ENCODE measurements at places on chromosomes 3 and 15.

GRCh38 chr3:2036076-2036475, 62.6 kb upstream of the CNTN4 start:
- DNase-seq: no peak

- DNase-seq: no peak
Measured at GRCh38 chr3:127488740-127489139, 101.8 kb downstream of the TPRA1 start.

DNA sequence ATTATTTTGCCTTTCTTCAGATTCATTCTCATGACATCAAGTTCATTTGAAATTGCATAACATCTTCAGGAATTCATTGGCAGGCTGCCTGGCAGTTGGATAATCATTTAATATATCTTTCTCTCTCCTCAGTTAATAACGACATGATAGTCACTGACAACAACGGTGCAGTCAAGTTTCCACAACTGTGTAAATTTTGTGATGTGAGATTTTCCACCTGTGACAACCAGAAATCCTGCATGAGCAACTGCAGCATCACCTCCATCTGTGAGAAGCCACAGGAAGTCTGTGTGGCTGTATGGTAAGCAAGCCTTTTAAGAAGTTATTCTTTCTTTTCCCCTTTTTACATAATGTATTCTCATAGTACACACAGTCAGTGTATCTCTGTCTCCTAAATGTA, 38.2 kb downstream of the TGFBR2 start:
- no peak for DNase-seq

GRCh38 chr15:51367322-51367976, 26.0 kb downstream of the GLDN start:
- no peak for DNase-seq

- DNase-seq: no peak
Measured at GRCh38 chr3:172627057-172627809, 83.6 kb downstream of the NCEH1 start.

GRCh38 chr3:69174871-69175737, 52.7 kb upstream of the LMOD3 start:
- no peak for DNase-seq

DNA sequence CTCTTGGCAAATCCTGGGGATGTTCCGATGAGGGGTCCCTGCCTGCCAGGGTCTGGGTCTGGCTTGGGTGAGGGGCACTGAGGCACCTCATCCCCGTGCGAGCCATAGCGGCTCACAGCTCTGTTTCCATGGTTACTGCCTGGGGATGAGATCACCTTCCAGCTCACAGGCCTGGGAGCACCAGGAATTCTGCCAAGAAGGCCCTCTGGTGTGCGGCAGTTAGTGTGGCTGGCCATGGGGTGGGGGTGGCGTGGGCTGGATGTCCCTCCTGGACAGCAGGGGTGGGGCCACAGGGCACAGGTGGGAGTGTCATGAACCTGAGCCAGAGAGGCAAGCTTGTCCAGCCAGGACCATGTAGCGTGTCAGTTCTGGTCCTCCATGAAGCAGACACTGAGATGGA, 22.1 kb upstream of the PRR23E start:
- peak; percentile 40 for DNase-seq

DNA sequence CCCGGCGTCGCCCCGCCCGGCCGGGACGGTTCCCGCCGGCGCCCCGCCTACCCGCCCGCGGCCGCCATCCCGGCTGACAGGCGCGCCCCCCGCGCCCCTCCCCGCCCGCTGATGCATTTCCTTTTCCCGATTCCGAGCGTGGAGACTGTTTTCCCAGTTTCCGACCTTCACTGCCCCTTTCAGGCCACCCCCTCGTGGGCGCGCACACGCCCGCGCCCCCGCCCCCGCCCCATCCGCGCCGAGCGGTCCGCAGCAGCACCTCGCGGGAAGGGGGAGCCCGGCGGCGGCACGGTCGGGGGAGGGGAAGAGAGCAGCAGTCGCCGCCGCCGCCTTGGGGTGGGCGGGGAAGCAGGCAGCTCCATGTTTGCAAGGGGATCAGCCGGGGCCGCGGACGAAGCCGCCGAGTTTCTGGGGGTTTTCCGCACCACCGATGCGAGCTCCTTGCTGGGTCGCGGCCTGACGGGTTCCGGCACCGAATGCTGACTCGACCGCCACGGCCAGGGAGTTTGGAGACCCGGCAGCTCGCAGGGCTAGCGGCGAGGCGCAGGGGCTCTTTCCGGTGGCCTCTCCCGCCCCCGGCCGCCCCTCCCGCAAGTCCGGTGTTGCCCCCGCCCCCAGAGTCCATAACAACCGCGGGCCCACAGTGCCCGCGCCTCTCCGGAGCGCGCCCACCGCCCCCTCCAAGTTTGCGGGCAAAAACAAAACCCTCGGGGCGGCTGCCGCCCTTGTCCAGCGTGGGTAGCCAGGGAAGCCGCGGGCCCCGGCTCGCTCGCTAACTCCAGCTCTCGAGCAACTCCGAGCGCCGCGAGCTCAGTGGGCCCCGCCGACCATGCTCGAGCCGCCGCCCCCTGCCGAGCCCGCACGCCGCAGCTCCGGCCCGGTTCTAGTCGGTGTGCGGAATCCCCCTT, 3.2 kb upstream of the SIN3A start:
- peak; percentile 87 for DNase-seq

- no peak for DNase-seq
Measured at GRCh38 chr15:37823601-37824275, 110.7 kb upstream of the TMCO5A start.

DNA sequence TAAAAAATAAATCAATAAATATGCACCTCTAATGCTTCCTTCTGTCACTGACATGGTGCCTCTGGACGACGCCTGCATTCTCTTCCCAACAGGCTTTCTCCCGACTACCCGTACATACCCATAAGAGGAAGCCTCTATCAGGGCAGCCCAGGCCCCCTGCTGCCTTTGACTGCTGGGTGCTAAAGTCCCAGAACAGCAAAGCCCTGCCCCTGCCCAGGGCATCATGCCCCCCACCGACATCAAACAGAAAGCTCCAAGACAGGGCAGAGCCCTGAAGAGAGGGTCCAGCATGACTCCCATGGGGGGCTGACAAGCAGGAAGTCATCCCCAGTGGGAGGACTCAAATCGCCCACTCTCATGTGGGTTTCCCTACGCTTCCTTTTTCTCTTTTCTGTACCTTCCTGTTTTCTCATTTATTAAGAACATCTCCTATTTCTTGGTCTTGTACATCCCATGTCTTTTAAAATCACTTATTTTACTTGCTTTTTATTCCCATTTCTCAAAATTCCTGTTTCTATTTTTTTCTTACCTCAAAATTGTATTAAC, 23.4 kb downstream of the XPC start:
- no peak for DNase-seq

GRCh38 chr3:148950806-148951205, 40.5 kb upstream of the GYG1 start:
- no peak for DNase-seq

DNA sequence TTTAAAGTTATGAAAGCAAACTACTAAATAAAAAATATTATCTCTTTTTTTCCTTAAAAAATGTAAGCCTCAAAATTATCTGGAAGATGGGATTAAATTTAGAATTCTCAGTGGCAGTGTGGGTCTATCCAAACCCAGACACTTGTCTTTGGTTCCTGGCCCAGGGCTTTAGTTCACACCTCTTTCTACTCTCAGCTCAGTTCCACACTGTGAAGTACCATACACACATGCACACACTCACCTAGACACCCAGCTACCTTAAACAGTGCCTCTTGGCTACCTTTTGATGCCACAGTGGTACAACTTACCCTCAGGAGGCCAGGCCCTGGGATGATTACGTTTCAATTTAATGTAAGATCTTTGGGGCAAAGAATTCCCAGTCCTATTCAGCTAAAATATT, 51.0 kb upstream of the TSC22D2 start:
- no peak for DNase-seq

DNA sequence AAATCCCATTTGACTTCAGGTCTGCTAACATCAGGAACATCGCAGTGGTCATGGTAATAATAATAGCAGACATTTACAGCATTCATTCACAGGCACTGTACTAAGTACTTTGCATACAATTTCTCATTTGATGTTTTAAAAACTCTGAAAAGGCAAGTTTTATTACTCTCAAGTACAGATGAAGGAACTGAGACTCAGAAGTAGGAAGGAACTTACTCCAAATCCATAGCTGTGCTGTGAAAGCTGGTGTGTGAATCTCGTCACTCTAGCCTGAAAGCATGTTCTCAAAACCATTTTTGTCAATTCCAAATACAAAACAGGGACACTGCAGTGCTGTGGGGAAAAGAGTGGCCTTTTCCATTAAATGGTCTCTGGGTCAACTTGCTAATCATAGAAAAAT, 179.9 kb downstream of the FAM43A start:
- DNase-seq: no peak

DNA sequence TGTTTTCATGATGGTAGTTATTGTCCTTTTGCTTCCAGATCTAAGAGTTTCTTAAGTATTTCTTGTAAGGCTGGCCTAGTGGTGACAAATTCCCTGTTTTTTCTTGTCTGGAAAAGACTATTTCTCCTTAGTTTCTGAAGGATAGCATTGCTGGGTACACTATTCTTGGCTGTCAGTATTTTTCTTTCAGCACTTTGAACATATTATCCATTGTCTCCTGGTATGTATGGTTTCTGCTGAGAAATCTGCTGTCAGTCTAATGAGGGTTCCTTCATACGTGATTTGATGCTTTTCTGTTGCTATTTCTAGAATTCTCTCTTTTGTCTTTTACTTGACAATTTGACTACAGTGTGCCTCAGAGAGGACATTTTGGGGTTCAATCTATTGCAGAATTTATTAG, 134.3 kb downstream of the CGGBP1 start:
- no peak for DNase-seq

GRCh38 chr3:107969994-107970819, 120.6 kb downstream of the CD47 start:
- no peak for DNase-seq

DNA sequence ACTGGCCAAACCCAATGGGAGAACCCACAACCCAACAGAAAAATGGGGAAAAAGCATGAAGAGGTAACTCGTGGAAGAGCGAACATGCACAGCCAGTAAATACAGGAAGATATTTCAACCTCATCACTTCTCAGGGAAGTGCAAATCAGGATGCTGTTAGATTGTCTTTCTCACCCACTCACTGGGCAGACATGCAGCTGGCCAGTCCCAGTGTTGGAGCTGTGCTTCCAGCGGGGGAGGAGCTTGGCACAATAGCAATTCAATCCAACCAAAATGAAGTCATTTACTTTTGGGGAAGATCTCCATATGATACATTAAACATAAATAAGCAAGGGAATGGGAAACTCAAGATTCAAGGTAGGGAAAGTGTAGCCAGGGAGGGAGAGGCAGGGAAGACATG, 12.1 kb downstream of the WNT7A start:
- DNase-seq: no peak

DNA sequence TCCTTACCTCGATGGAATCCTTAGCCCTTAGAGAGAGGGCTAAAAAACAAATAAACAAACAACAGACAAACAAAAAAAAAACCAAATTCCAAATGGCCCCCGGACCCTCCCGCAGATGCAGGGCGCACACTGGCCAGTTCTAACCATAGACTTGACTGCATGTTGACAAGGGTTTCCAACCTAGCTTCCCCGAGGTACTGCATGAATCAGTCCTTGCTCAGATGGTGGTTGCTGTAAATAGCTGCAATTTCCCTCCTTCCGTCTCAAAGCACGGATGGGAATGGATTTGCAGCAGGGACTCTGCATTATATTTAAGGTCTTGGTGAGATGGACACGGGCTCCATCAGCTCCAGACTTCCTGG, 162.8 kb downstream of the CD47 start:
- no peak for DNase-seq

DNA sequence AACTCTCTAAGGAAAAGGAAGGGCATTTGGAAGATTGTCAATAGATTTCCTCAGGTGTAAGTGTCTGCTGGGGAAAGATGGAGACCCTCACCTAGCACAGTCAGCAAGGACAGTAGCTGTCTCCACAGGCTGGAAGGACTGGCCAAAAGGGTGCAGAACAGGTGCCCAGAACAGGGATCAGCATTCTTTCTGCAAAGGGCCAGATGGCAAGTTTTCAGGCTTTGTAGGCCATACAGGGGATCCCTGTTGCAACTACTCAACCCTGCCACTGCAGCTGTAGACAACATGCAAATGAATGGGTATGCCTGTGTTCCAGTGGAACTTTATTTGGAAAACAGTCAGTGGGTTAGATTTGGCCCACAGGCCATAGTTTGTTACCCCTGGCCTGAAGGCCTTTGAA, 8.1 kb downstream of the AGBL1 start:
- DNase-seq: no peak

- DNase-seq: peak; percentile 38
Measured at GRCh38 chr15:76339305-76340197, 3.0 kb downstream of the ISL2 start.

DNA sequence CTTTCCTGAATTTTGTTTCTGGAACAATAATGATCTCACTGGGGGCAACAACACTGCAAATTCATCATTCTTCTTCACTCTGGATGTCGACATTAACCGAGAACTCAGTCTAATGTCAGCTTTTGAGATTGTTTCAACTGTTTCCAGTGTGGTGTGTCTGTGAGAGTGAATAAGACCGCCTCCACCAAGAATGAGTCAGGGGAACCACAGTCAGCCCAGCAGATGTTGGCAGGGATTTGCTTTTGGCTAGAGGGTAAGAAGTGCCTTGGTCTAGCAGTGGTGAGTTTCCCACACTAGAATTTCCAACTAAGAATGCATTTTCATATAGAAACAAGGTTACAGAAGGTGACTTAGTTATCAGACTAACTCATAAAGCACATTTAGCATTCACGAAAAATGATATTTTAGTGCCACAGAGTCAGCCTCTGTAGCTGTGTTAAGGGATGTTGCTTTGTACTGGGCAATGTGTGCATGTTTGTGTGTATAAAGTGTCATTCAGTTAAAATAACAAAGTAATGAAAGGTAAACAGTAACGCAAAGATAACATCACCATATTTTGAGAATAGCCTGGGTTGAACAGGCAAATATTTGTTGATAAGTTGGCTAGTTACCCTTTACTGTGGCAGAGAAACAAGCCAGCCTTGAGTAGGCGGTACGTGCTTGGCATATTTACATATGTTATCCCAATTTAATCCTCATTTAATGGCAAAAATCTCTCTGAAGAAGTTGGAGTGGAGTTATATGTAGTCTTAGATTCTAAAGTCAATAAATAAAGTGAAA, 33.8 kb downstream of the DRD3 start:
- no peak for DNase-seq

GRCh38 chr3:111035316-111035715, 36.3 kb upstream of the NECTIN3 start:
- DNase-seq: no peak

DNA sequence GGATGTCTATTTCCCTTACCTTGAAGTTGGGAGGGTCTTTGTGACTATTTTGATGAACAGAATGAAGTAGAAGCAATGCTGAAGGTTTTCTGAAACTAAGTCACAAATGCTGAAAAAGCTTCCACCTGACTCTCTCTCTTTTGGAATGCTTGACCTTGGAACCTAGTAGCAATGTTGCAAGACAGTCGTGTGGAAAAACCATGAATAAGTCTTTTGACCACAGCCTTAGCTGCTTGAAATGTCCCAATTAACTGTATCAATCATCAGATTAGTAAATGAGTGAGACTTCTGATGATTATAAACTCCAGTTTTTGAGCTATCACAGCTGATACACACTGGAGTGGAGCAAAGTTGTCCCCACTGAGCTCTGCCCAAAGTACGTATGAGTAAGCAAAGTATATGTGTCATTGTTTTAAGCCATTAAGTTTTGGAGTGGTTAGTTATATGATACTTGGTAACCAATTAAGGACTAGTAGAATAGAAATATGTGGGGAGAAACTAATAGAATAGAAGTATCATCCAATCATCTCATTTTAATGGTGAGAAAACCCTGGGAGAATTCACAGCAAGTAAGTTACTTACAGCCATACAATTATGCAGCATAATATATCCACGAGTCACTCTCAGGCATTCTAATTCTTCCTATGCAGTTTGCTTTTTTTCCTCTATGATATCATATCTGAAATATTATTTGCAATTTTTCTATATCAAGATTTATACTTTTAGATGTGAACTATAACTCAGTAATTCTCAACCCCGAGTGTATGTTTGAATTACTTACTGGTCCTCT, 1010.6 kb downstream of the ROBO2 start:
- DNase-seq: no peak
